IPS DF 19.7 (cell line): ENCODE measurements at places on chromosomes 2 and 18.

- DNase-seq: no peak
These were observed 30.7 kb downstream of the KCNE4 start for GRCh38 chr2:223082706-223083105.

DNA sequence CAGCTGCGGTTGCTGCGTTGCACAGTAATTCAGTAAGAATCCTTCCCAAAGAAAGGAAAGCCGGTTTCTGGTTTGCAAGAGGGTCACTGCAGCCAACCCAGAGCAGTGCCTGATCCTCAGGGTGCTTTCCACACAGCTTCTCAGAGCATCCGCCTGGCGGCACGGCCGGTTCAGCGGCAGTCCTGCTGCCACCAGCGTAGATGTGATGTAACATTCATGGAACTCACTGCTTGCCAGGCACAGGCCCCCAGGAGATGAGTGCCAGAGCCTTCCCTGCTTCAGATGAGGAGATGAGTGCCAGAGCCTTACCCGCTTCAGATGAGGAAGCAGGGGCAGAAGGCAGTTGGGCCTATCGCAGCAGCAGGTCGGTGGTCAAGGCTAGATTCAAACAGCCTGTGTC lies 230.2 kb downstream of the GBX2 start:
- no peak for DNase-seq

- DNase-seq: no peak
These were observed 134.2 kb downstream of the RAPGEF4 start for GRCh38 chr2:172869861-172870260.

- DNase-seq: no peak
These were observed 162.2 kb downstream of the ALPK2 start for GRCh38 chr18:58466636-58467205.

- no peak for DNase-seq
These were observed 52.6 kb upstream of the UNC80 start for GRCh38 chr2:209719034-209719433.

- DNase-seq: no peak
These were observed 228.0 kb downstream of the IKZF2 start for GRCh38 chr2:212923393-212923792.
